NCI-H774 (cell line): ENCODE measurements at places on chromosomes 2 and 18.

GRCh38 chr2:100286318-100286717 is 36.0 kb downstream of the LONRF2 start:
- DNase-seq, result no peak

DNA sequence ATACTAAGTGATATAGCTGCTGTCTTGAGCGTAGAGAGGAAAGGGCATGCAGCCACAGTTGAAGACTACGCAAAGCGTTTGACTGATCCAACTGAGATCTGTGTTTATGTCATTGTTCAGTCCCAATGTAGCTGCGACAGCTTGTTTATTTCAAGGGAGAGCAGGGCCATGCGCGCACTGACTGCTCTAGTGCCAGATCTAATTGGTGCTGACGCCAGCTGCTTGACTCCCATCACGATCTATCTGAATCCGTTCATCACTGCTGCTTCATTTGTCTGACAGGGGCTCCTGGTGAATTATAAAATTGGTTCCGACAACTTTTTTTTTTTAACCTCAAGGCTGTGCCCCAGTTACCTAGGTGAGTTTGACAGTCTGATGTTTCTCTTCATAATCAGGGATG is 75.7 kb downstream of the CHST9 start:
- no peak for DNase-seq

GRCh38 chr2:31922542-31923408 is 88.0 kb downstream of the MEMO1 start:
- no peak for DNase-seq

- DNase-seq, result no peak
Measured at GRCh38 chr2:106076941-106077340, 117.2 kb downstream of the UXS1 start.

DNA sequence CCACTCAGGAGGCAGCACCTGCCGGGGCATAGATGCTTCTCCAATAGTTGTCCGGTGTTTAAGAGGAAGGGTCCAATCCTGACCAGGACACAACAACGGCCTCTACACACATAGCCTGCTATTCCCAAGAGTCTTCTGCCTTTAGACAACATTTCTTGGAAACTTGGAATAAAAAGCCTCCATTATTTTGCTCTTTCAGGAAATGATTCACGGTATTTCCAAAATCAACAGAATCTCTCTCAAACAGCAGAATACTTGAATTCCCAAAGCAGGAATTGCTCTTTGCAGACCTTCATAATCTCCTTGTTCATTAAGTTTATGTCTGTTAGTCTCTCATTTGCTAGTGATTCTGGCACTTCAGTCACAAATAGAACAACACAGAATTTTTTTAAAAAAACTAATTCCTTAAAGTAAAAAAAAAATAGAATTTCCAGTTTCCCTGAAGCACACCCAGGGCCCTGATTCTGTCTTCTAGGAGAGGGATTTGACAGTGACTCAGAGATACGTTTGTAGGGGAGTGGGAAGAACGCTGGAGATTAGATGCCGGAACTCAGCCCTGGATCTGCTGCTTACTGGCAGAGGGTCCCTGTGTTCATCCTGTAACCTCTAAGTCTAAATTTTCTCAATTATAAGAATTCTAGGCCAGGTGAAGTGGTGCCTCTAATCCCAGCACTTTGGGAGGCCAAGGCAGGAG is 74.7 kb downstream of the NAB1 start:
- DNase-seq, result no peak

DNA sequence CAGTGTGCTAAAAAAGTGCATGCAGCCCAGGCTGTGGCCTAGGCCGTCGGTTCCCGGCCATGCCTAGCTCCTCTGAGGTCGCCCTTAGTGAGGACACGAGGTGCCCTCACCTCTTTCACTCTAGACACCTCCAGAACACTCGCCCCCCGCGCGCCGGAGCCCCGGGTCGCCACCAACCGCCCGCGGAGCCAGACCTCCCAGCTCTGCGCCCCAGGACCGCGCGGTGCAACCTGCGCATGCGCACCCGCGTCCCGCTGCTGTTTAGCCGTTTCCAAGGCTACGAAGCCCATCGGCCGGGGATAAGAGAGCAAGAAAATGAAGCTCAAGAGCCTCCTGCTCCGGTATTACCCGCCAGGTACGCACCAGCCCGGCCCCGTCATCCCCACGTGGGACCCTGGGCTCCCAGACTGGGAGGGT is at the start of gene DAW1:
DAW1 (plus strand) TSS at position 257 of the 417 bp plus-strand sequence; CDS start at position 316, 59 bp downstream.
- no peak for DNase-seq

- no peak for DNase-seq
Measured at GRCh38 chr18:78642296-78642951, 337.2 kb upstream of the SALL3 start.

- DNase-seq, result no peak
Measured at GRCh38 chr2:39123436-39123999, 2.7 kb upstream of the SOS1 start.

GRCh38 chr18:12299862-12300261 is 8.2 kb upstream of the TUBB6 start:
- DNase-seq, result no peak

- DNase-seq, result no peak
Measured at GRCh38 chr2:138252587-138252986, 249.0 kb upstream of the SPOPL start.

GRCh38 chr2:109396202-109397180 is 217.3 kb downstream of the SEPTIN10 start:
- DNase-seq, result no peak

DNA sequence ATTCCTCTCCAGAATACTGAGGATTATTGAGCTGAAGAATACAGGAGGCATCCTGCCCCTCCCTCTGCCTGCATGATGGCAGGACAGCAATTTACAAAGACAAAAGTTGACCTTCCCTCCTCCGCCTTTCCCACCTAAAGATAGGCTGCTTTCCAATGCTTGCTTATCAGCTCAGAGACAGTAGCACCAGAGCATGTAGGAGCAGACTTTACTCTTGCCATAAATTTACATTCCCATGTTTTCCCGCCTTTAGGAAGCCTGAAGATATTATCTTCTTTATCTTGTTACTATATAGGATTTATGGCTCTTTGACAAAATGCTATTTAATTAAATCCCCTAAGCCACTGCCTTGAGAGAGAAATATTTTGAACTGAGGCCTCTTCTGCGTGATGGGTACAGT is 135.6 kb upstream of the HNMT start:
- DNase-seq, result no peak

DNA sequence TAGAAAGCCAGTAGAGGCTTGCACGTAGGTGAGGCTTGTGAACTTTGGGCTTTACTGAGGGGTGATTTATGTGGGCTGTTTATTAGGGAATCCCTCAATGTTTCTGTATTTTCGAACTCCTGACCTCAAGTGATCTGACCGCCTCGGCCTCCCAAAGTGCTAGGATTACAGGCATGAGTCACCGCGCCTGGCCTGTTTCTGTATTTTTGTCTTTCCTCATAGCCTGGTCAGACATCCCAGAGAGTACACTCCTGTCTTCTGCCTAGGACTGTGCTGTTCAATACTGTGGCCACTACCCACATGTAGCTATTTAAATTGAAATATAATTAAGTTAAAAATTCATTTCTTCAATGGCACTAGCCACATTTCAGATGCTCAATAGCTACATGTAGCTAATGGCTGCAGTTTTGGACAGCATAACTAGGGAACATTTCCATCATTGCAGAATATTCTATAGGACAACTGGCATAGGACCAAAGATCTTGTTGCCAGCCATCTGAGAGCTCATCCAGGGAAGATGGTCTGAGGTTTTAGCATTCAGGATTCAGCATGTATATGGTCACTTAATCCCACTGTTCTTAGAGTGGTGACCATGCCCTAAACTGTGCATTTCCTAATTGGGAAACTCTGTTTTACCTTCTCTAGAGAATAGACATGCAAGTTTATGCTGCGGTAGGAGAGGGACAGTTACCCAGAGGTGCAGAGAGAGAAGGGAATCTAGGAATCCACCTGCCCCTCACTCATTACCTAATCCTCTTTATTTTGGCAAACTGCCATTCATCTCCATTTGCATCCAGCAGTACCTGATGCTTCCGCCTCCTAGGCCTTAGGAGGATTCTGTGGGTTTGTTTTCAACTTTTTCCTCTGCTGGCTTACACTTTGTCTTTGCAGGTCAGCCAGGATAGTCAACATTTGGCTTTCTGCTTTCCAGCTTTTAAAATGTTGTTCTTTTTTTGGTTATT is 64.4 kb downstream of the LCLAT1 start:
- peak; percentile 55 for DNase-seq

- DNase-seq, result no peak
Measured at GRCh38 chr18:34947711-34948125, 93.5 kb upstream of the MAPRE2 start.

GRCh38 chr2:172931256-172931894 is 144.3 kb upstream of the MAP3K20 start:
- DNase-seq, result no peak

- no peak for DNase-seq
Measured at GRCh38 chr18:25561918-25562317, 210.0 kb upstream of the ZNF521 start.

- DNase-seq, result no peak
Measured at GRCh38 chr2:74843433-74843832, 9.5 kb downstream of the HK2 start.

DNA sequence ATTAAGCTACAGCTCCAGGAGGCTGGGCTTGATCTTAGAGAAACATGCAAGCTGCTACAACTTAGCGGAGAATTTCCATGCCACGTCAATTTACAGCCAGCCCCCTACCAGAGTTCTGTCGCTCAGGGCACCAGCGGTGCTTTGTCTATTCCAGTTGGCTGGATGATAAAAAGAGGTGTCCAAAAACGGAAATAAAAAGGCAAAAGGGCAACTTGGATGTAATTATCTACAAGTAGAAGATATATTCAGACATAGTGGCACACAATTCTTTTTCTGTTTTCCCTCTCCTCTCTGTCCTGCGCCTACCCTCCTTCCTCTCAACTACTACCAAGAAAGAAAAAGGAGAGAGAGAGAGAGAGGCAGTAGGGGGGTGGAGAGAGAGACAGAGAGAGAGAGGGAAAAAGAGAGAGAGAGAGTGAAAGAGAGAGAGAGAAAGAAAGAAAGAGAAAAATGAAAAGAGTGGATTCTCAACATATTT is 363 bp upstream of the RFTN2 start:
- no peak for DNase-seq

GRCh38 chr18:32427084-32427900 is 43.4 kb downstream of the GAREM1 start:
- DNase-seq, result no peak

GRCh38 chr18:3721771-3722648 is 272.0 kb downstream of the TGIF1 start:
- no peak for DNase-seq

DNA sequence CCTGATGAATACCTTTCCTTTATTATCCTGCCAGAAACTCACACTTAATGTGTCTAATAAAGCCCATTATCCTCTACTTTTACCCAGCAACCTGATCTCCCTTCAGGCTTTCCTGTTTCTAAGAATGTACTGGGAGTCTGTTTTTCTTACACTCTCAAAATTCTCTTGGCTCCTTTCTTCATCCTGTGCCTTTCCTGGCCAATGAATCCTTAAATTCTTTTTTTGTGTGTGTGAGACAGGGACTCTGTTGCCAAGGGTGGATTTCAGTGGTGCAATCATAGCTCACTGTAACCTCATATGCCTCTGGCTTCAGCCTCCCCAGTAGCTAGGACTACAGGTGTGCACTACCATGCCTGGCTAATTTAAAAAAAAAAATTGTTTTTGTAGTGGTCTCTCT is 72.7 kb downstream of the MAP2 start:
- no peak for DNase-seq

DNA sequence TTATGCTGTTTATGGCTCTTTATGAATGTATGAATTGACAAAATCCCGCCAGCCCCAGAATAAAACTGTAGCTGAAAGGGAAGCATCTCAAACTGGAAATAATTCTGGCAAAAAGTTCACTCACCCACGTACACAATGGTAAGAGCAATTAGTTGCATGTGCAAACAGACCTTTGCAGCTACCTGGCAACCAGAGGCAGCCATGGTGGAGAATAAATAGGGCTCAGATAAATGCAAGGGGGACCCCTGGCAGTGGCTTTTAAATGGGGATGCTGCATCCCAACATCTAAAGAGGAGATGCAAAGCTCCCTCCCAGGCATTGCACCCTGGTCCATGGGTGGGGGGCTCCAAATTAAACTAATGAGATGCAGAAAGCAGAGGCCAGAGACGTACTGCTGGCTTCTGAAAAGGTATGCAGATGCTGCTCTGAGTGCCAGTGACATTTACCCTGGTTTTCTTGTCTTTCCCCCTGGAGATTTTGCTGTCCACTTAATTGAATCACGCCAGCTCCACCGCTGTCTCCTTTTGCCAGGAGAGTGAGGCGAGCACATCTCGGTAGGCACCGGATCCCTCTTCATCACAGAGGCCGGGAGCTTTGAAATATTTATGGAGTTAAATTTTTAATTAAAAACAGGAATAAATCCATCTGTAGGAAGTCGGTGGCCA is 126.6 kb upstream of the NRP2 start:
- DNase-seq, result peak; percentile 2
